ENCODE measurements at places on chromosomes 1 and 21. TPM values are rescaled to one million over a fixed set of nuclear protein-coding genes. Genes with fewer than 3 reads are reported as not detected.

Gene ANKRD45
- 20.3 TPM for total RNA-seq

Gene FALEC
- 0.92 TPM for total RNA-seq

Gene CD1D
- total RNA-seq = 0.23 TPM

Gene FAM72D
- total RNA-seq = 0.92 TPM

Gene TIE1
- 19.6 TPM for total RNA-seq

Gene VHLL
- total RNA-seq = 0.69 TPM

Gene NFIA
- 36.9 TPM for total RNA-seq

Gene SELE
- 0.23 TPM for total RNA-seq

Gene EDN2
- total RNA-seq = not detected

Gene RHBDL2
- 0.46 TPM for total RNA-seq

Gene ABCD3
- total RNA-seq = 80.5 TPM

Gene GNL2
- total RNA-seq = 46.1 TPM

Gene CDA
- not detected for total RNA-seq

Gene KCNJ15
- under 0.01 TPM for total RNA-seq

Gene RGS1
- 26.1 TPM for total RNA-seq

Gene CFAP57
- 6.2 TPM for total RNA-seq

Gene PLEKHN1
- total RNA-seq = not detected

Gene AMY2A
- not detected for total RNA-seq

Gene ZNF697
- 23.8 TPM for total RNA-seq

Gene KIFAP3
- total RNA-seq = 234 TPM

Gene S100A5
- total RNA-seq = not detected

Gene ARHGEF10L
- total RNA-seq = 29.5 TPM

Gene IL19
- not detected for total RNA-seq

Gene BRDT
- not detected for total RNA-seq

Gene OR6K3
- total RNA-seq = not detected

Gene C1orf116
- total RNA-seq = not detected

Gene VAV3
- total RNA-seq = 11.5 TPM

Gene LCK
- 0.23 TPM for total RNA-seq

Gene COA6
- total RNA-seq = 18.2 TPM

Gene HCRTR1
- 2.5 TPM for total RNA-seq

Gene NEXN
- total RNA-seq = 1.2 TPM

Gene RGS8
- total RNA-seq = 135 TPM

Gene C1orf159
- total RNA-seq = 6.2 TPM

Gene HNRNPCL4
- not detected for total RNA-seq

Gene KCNK2
- 34.8 TPM for total RNA-seq

Gene C1orf74
- total RNA-seq = 3.7 TPM

Gene FCRL5
- total RNA-seq = not detected

Gene GCSAML
- total RNA-seq = 0.69 TPM

Gene SH2D2A
- total RNA-seq = not detected

Gene RNF186
- not detected for total RNA-seq

Gene CR1
- total RNA-seq = 0.46 TPM

Gene MTARC1
- 9.2 TPM for total RNA-seq
